COR-L47 (cell line): ENCODE measurements at places on chromosomes 3 and 15.

DNA sequence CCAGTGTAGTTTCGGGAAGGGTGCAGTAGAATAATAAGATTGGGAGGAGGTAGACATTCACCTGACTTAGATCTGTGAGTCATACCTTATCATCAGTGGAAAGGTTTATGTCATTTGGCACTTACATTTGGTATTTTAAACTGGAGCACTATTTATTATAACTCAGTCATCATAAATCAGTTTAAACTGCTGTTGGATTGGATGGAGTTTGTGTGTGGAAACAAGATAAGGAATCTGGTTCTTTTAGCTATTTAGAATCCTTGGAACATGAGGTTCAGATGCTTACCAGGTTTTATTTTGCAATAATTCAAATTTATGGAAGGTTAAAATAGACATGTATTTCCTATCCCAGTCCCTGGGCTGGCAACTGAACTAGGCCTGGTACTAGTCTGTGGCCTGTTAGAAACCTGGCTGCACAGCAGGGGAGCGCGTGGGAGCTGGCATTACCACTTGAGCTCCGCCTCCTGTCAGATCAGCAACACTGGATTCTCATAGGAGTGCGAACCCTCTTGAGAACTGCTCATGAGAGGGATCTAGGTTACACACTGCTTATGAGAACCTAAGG is 34.5 kb downstream of the ZFAND6 start:
- DNase-seq, result no peak

GRCh38 chr3:11919390-11919789 is 72.7 kb upstream of the TAMM41 start:
- DNase-seq, result no peak

DNA sequence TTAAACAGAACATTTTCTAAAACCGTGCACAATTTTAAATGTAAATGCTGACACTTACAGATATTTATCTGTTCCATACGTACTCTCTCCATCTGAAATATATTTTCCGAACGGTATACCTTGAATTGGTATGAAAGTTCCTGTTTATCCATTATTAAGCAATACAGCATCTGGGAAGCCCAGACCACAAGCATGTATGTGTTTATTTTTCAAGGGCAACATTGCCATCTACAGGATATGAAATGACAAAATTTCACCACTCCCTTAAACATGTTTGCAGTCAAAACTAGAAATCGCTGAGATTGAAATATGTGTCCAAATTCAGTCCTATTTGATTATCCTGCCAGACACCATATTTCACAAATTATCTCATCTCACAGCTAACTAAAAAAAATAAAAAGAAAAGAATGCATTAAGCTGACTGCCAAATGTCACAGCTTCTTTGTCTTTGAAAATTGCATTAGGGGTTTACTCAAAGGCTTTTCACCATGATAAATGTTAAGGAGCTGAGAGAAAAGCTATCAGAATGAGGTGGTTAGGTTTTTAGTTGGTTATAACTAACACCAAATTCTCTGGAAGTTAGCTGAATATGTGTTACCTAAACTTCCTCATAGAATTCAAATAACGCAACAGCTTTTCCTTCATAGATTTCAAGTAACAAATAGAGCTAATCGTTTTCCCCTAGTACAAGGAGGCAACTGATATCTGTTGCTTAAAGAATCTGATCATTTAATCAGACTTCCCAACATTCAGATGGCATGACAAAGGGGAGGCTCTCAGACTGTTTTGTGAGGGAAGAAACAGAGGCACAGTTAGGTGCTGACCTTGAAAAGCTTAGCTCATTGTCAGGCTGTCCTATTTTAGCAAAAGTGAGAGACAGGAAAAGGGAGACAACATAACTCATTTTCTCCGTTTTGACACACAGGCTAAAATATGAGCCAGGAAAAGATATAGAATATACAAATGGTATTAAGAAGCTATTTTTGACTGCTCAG is 533.1 kb downstream of the TBL1XR1 start:
- DNase-seq, result peak; percentile 84

- DNase-seq, result no peak
Observed at GRCh38 chr15:39313881-39314280, 267.0 kb upstream of the THBS1 start.

DNA sequence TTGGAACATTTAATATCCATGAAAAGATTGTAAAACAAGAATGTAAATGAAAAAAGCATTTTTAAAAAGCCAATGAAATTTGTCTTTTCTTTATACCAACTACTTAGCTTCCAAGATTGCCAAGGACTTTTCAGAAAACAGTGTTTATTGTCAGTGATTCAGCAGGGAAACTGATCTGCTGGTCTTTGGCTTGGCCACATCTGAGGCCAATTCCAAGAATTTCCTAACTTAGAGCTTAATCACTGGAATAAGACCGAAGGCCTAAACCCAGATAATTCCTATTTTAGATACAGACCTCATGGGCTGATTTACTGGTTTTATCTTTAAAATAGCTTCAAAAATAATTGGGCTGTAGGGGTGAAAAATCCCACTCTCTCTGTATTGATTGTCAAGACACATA is 260.5 kb upstream of the RORA start:
- no peak for DNase-seq

- DNase-seq, result no peak
Observed at GRCh38 chr3:33152363-33153360, 38.8 kb downstream of the CRTAP start.

DNA sequence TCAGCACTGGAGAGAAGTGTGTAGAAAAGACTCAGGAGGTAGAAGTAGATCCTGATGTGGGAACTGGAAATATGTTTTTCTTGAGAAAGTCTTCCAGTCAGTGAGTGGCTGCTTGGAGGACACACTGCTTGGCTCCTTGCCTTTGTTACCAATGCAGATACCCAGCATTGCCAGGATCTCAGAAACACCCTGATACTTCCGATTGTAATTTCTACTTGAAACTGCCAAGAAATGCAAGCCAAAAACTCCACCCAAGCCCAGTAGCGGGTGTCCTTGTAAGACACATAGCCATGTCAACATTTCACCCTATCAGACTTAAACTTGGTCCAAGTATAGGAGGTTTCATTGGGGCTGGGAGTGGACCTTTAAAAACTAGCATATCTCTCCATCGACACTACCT is 141.8 kb downstream of the ALDH1A2 start:
- no peak for DNase-seq

GRCh38 chr15:95121191-95121590 is 889.8 kb downstream of the MCTP2 start:
- DNase-seq, result no peak

DNA sequence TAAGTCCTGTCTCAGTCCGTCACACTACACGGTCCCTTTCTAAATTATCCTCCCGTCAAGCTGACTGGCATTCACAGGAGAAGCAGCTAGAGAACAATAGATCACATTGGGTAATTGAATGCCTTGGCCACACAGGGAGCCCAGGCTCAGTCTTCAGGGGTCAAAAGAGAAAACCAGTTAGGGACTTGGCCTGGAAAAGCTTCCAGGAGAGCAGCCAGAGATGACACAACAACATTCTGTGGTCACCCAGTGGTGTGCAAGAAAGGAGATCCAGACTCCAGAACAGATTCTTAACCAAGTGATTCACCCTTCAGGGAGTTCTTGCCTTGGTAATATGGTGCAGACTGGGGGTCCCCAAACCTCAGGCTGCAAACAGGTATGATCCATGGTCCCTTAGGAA is 15.9 kb downstream of the ARHGAP31 start:
- no peak for DNase-seq

DNA sequence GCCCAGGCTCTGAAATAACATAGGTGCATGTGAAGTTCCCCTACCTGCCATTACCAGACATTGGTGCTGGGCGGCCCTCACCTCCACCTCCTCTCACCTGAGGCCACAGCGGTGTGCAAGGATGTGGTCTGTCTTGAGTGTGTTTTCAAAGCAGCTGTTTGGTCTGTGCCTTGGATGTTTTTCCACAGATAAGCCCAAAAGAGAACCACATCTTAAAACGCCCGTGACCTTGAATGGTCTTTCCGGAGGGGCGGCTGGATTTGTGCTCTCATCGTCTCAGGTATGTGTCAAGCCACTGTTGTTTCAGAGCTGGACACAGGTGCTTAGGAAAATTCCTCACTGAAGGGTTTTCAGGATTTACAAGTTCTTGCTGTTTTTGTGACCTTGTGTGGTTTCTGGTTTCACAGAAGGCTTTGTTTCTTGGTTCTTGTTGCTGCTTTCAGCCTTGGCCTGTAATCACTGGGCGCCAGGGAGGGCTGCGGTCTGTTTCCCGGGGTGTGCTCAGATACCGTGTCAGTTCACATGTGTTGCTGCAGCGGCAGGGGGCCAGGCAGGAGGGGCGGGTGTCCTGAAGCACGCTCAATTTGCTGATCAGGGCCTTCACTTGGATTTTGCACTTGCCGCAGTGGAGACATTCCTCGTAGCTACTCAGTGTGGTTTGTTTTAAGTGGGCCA is 128.4 kb downstream of the IGF1R start:
- DNase-seq, result peak; percentile 57

GRCh38 chr3:104856741-104857140 is 510.0 kb upstream of the ALCAM start:
- DNase-seq, result no peak

DNA sequence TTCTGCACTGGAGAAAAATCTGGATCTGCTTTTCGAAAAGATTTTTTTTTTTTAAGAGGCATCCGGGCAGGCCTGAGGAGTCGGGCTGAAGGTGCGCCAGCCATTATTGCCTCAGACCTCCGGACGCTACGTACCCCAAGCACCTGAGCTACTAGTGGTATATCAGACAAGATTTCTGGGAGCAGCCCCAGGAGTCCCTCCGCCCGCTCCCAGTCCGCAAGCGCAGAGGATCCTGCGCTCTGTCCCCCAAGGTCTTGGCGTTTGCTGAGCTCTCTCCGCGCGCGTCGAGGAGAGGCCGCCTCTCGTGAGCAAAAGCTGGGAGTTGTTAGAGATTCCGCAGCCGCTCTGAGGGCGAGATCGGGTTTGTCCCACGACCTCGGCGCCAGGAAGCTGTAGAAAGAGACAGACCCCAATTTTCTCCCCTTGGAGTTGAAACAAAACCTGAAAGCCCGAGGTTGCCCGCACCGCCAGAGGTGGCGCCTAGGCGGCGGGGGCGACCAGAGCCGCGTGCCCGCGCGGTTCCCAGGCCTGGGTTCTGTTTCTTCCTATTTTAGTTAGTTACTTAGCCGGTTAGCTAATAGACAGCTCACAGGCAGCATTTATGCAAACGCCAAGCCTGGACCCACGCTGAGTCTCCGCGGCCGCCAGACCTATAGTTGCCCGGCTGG is 72.5 kb upstream of the POLG start:
- no peak for DNase-seq

- no peak for DNase-seq
Observed at GRCh38 chr15:99071091-99071680, 33.7 kb upstream of the SYNM start.

DNA sequence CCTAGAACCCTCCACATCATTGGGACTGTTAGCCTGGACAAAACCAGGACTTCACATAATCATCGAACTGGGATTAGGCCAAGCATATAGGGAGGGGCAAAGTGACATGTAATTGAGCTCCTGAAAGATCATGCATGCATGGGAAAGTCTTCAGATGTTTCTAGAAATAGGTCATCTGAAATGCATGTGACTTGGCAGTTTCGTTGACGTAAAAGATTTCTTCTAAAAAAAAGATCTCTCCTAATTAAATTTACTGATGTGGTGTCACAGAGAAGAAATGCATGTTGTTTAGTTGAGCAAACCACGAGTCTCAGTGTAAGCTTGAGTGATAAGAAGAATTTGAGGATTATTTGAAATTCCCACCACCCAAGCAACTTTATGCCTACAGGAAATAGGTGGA is 70.0 kb upstream of the LIMD1 start:
- DNase-seq, result no peak

GRCh38 chr3:31790193-31791089 is 190.6 kb downstream of the OSBPL10 start:
- no peak for DNase-seq

DNA sequence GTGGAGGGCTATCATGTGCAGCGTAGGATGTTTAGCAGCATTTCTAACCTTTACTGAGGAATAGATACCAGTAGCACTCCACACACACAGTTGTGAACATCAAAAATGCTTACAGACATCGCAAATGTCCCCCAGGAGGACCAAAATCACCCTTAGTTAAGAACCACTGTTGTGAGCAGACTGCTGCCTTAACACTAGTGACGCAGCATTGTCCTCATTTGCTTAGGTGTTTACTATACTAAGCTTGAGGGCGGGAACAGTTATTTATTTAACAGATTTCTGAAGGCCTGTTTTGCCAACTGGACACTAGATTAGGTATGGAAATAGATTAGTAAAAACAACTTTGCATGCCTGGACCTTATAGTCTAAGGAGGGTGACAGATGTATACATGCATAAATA is 2.3 kb downstream of the PPP2R3A start:
- DNase-seq, result no peak

- DNase-seq, result peak; percentile 68
Observed at GRCh38 chr3:117700573-117701360, 991.2 kb downstream of the TUSC7 start.

GRCh38 chr15:75104804-75105557 is 81.6 kb downstream of the PPCDC start:
- no peak for DNase-seq

- no peak for DNase-seq
Observed at GRCh38 chr15:68834346-68834745, 13.7 kb upstream of the ANP32A start.

DNA sequence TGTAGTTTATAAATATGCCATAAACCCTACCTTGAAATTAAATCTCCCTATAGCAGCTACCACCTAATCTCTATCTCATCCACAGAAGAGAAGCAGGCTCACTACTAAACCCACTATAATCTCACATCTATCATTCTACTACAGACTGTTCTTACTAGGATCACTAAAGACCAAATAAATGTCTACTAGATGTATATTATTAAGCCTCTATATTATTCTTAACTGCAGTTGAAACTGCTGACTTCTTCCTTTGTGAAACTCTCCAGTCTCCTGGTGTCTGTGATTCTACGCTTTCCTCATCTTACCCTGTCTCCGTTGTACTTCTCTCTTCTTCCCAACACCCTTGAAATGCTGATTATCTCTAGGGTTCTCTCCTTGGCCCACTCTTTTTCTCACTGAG is 1154.0 kb downstream of the IGSF11 start:
- no peak for DNase-seq

DNA sequence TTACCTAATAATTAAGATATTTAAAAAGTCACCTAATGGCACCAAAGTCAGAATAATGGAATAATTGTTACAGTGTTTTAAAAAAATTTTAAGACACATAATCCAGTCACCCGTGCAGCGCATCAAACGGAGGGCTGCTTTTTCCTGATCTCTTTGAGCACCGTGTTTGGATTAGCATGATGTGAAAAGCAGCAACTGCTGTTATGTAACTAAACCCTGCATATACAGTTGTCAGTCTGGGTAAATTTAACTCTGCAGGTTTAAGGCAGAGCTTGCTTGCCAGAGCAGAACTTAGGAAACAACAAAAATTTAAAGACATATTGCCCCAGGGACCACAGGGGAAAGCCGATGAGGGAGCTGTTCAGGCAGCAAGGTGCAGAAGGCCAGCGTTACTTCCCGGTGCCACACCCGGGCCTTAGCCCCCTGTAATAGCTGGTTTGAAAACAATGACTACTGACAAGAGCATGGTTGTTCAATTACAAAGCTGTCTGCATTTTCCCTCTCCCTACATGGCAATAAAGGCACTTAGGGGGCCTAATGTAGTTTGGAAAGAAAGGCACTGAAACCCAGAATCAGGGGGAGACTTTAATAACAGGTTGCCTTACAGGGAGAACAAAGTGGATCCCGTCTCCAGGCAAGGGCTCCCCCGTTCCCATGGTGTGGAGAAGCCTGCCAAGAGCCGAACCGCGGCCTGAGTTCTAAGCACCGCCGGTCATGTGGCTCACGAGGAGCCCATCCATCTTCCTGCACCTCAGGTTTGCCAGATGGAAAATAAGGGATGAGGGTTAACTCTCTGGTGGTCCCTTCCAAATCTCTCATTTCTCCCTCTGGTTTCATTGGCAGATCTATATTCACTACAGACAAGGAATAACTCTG is 32.2 kb downstream of the RORA start:
- DNase-seq, result no peak

- DNase-seq, result no peak
Observed at GRCh38 chr3:42731476-42732195, 29.0 kb upstream of the HHATL start.
